ENCODE measurements at places on chromosomes 5 and 9.

DNA sequence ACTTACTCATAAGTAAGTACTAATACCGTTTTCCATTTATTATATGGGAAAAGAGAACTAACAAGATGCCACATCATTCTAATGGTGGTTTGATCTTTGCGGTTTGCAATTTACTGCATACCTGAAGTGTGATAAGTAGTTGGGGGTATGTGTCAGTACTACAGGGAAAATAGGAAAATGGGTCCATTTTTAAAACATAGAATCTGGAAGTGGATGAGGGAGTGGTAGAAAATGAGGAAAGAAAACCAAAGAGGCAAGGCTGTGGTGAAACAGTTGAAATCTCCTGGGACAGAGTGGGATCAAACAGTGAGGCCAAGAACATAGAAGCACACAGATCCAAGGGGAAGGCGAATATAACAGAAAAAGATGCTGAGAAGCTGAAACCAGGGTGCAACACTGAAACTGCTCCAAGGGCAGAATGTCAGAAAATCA is 6.7 kb downstream of the ADAMTSL1 start:
- no peak for DNase-seq

DNA sequence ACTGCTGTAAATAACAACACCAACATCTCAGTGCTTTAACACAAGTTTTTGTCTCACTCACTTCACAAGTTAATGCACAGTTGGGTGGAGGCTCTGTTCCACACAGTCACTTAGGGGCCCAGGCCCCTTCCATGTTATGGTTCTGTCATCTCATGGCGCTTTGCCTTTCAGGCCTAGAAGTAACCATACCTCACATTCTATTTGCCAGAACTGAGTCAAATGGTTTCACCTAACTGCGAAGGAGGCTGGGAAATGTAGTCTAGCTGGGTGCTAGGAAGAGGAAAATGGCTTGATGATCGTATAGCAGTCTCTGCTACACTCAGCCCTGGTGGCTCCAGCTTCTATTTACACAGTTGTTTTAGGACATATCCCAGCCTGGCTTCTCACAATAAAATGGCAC is 23.1 kb upstream of the MVB12B start:
- DNase-seq, result no peak

DNA sequence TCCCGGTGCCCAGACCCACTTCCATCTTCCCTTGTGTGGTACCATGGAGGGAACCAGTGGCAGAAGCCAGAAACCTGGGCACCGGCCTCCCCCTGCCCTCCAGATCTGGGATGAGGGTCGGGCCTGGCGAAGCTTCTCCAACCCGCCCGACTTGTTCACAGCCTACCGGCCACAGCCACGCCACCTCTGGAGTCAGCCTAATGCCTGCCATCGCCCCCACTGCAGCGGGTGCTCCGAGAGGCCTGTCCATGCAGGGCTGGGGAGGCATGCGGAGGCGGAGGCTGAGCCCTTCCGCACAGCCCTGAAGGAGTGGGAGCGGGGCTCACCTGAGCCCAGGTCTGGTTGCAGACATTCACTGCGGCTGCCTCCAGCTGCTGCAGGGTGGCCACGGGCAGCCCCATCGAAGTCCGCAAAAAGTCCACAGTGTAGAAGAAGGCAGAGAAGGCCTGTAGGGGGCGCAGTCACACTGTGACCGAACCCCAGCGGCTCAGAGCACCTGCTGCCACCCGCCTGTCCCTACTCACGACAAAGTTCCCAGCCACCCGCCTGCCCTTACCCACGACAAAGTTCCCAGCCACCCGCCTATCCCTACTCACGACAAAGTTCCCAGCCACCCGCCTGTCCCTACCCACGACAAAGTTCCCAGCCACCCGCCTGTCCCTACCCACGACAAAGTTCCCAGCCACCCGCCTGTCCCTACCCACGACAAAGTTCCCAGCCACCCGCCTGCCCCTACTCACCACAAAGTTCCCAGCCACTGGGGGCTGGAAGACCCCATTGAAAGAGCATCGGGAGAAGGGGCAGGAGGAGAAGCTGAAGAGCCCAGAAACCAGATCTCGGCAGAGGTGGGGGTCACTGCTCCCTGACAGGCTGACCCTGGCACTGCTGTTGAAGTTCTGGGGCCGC is 3.8 kb upstream of the NPDC1 start:
- DNase-seq, result no peak

- DNase-seq, result no peak
Measured at GRCh38 chr5:136015003-136015375, 13.8 kb upstream of the TGFBI start.

GRCh38 chr5:15012061-15012460 is 140.5 kb upstream of the ANKH start:
- DNase-seq, result no peak

Data from activated CD8-positive, alpha-beta memory T cell treated with anti-CD3 and anti-CD28 coated beads for 4 hours (primary cell).